ENCODE measurements at places on chromosomes 1 and 21.

DNA sequence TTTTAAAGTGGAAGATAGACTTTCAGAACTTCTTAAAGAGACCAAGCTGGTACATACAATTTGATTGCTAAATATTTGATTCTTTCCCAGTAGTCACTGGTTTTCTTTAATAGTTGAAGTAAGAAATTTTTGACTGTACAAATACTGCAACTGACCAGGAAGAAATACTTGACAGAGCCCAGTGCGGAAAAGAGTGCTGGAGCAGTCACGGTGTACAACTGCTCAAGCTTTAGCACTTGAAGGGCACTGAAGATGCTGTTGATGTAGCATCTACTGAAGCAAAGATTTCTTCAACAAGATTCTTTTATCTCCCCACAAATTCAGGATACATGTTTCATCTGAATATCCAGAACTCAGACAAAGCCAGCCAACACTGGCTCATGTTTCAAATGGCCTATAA is 41.5 kb downstream of the SLC35F3 start:
- DNase-seq = no peak

GRCh38 chr1:51247022-51247421 is 10.9 kb downstream of the RNF11 start:
- no peak for DNase-seq

- DNase-seq = no peak
These were observed 73.1 kb downstream of the GREM2 start for GRCh38 chr1:240538776-240539430.

GRCh38 chr1:3370856-3371703 is 83.4 kb upstream of the ARHGEF16 start:
- DNase-seq = no peak

DNA sequence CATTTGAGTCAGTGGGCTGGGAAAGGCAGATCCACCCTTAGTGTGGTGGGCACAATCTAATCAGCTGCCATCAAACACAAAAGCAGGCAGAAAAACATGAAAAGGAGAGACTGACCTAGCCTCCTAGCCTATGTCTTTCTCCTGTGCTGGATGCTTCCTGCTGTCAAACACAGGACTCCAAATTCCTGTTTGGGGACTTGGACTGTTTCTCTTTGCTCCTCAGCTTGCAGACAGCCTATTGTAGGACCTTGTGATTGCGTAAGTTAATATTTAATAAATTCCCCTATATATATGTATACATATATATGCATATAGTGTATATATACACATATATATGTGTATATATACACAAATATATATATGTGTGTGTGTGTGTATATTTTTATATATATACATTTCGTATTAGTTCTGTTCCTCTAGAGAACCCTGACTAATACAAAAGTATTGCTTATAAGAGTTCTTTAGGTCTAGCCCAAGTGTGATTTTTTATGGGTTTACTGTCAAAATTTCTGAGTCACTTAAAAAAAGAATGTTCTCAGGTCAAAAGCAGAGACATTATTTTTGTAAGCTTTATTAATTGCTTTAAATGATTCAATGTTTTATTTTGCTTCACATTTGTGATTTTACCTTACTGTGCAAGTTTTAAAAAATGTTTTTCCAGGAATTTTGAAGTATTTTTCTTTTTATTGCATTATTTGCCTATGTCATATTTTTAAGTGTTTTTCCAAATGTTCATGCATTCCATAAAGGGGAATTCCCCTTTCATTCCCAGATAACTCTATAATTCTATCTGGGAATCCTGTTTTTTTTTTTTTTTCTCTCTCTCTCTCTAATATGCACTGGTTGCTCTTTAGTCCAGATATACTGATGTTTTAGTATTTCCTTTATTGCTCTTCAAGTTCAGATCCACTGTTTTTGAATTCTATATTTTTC is 92.1 kb upstream of the ADAMTS5 start:
- DNase-seq = no peak

- no peak for DNase-seq
These were observed 1064.9 kb downstream of the NCAM2 start for GRCh38 chr21:22063140-22063539.

DNA sequence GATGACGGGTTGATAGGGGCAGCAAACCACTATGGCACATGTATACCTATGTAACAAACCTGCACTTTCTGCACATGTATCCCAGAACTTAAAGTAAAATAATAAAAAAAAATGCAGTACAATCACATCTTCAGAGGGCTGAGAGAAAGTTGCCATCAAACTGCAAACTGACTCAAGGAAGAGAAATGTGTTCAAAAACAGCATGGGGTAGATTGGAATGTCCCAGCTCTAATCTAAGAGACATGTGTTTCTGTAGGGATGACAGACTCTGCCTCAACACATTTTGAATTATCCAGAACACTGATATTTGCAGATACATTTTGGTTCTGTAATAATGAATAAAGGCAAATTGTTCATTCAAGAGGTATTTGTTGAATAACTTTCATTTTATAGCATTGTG is 171.2 kb upstream of the RUNX1 start:
- DNase-seq = no peak

GRCh38 chr1:31745946-31746670 is 18.0 kb downstream of the ADGRB2 start:
- no peak for DNase-seq

GRCh38 chr1:244854865-244855578 is 9.3 kb downstream of the HNRNPU start:
- DNase-seq = no peak

DNA sequence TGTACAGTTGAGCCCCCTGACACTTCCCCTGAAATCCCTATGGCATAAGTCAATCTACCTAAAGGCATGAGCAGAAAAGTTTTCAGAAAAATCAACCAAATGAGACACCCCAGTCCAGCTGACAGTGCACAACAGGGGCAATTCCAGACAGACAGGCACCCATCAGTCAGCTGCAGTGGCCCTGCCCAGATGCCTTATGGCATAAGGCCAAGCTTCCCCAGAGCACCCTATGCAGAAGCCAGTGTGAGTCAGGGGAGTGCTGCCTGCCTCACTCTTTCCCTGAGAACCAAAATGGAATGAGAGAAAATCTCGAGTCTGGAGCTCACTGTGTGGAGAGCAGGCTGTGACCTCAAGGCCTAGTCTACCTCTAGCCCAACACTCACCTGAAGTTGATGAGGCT is 38.1 kb downstream of the MRAP start:
- DNase-seq = no peak

DNA sequence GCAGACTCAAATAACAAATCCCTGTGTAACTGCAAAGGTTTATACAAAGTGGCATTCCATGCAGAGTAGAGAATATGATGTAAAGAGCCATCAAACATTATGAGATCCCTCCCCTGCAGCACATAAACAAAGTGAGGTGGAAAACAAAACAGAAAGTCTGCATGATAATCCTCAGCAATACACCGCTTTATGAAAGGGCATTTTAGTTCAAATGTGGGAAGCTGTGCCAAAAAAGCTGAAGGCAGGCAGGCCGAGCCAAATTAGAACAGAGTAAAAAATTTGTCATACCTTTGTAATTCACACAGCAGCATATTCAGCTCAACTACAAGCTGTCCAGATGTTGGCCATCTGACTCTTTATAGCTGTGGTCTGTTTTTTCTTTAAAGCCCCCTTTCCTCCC is 113.5 kb downstream of the LHX9 start:
- no peak for DNase-seq
